Esophagus muscularis mucosa (tissue), 4 donors: ENCODE measurements at places on chromosomes 5 and 9.
A peak's percentile ranks its signal among the peaks of the same experiment; 100 is the strongest.

DNA sequence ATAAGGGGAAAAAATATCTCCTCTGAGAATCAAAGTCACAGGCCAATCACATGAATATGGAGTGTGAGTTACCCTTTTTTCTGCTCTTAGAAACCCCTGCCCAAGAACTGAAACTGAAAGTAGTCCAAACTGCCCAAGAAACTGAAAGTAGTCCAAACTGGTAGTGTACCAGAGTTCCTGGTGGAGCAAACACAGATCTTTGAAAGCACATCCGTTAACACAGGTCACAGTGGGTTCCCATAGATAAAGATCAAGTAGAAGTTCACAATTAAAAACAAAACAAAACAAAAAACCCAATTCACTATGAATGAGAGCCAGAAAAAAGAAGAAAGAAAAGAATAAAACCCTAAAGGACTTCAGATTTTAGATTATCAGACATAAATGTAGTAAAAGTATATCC, 332.4 kb upstream of the EFNA5 start:
- DNase-seq, result no peak

DNA sequence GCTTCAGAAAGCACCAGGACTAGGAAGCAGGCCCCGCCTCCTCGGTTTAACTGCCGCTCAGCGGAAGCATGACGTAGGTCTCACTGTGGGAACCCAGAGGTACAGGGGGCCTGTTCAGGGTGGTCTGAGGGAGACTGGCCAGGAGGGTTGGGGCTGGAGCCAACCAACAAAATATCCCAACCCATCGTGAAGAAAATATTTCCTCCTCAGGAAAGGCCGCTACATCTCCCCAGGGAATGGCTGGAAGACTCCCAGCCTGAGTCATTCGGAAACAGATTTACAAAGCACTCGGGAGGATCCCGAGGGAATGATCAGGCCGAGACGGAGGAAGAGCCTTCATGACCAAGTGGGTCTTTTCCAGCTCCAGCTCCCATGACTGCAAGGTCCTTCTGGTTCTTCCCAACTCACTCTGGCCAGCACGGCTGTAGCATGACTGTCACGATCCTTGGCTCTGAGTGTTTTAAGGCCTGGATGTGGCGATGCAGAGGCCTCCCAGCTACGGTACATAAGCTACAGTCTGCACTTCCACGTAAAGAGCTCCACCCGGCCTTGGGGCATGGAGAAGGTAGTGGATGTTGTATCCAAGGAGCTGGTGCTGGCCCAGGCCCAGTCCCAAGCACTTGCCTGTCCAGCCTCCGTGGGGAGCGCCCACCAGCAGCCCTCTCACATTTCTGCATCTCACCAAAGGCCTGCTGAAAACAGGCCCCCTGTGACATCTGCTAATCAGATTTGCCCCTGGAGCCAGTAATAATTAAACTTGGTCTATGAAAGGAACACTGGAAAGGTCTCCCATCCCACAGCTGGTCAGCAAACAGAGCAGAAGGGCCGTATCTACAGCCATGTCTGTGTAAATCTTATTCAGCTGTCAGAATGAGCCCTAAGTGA, 100.6 kb downstream of the LHFPL2 start:
- DNase-seq, result peak; percentile 95

DNA sequence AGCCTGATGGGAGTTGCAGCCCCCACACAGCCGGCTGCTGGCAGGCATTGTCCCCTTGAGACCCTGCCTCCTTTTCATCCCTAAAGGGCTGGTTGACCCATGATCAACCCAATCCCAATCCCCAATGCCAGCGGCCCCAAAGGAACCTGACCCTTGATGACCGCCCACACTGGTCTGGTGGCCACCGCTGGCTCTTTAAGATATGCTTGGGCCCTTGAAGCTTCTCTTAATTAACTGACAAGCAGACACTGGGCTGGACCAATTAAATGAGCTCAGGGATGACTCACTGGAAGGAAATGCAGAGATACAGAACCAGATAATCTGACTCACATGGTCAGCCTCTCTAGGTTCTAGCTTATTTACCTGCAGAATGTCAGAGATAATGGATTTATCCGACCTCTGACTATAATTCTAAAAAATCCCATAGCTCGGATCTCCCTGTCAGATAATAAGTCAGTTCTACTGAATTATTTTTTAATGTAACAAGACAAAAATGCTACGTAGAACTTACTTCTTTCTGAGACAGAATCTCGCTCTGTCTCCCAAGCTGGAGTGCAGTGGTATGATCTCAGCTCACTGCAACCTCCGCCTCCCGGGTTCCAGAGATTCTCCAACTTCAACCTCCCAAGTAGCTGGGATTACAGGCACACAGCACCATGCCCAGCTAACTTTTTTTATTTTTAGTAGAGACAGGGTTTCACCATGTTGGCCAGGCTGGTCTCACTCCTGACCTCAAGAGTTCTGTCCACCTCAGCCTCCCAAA, 11.1 kb upstream of the MLANA start:
- DNase-seq, result no peak

GRCh38 chr9:83448626-83449025, 89.6 kb downstream of the FRMD3 start:
- DNase-seq, result no peak

- no peak for DNase-seq
Observed at GRCh38 chr9:137672907-137673791, 54.3 kb downstream of the EHMT1 start.

DNA sequence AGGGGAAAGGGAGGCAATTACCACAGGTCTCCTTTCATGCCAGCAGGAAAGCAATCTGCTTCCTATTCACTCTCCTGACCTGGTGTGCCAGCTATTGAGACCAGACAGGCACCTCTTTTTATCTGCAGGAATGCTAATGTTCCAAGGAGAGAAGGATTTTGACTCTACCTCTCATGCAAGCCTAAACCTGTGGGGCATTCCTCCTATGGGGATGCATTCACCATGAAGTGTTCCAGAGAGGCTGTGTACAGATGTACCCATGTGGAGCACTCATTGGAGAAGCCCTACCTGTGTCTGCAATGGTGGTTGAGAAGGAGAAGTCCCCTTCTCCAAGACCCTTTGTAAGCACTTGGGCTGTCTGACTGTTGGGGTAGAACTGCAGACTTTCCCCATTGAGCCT, 45.4 kb upstream of the EDIL3 start:
- no peak for DNase-seq

DNA sequence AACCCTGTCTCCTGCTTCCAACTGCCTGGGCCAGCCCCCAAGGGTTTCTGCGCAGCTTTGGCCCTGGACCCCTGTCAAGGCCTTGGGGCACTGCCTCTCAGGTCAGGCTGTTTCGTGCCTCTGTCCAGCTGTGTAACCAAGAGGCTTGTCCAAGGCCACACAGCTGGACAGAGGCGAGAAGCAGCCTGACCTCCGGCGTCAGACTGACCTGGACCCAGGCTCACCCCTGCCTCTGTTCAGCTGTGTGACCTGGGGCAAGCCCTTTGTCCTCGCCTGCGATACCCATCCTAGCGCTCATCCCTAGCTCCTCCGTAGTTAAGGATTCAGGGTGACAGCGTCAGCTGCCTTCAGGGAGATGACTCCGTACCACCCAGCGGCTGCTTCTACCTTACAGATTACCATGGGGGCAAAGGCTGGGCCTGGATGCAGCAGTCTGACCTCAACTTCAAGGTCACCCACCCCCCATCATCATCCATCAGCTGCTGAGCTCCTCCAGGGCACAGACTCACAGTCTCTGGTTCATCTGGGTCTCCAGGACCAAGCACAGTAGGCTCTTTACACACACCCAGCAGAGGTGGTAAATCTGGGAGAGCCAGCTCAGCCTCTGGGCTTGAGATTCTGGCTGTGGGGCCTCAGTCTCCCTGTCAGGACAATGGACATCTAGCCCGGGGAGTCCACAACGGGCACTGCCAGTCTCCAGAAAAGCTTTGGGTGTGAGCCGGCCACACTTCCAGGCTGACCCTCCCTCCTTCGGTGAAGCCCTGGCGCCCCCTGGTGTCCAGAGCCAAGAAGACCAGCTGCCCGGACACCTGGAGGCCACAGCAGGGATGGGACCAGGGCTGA, 7.9 kb downstream of the AK1 start:
- DNase-seq, result peak; percentile 96

- no peak for DNase-seq
Observed at GRCh38 chr9:115992834-115993233, 160.8 kb upstream of the PAPPA start.

GRCh38 chr5:95667061-95667618, 15.7 kb downstream of the SPATA9 start:
- no peak for DNase-seq

- no peak for DNase-seq
Observed at GRCh38 chr5:72692231-72692637, 124.2 kb upstream of the TNPO1 start.

DNA sequence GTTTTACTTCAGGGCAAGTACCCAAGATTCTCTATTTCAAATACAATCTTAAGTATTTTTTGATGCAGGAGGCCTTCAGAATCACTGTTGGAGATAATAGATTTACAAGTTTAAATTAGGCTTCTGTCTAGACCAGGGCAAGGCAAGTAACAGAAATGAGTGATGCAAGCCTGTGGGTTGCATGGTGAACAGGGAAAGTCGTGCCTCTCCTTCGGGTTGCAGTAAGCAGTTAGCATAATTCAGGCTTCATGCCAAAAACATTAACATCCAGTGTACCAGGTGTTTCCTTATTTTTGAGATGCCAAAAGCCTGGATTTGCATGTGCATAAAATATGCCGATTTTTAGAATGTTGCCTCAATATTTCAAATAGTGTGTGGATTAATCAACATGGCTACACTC, 369.0 kb downstream of the CAAP1 start:
- no peak for DNase-seq

- DNase-seq, result no peak
Observed at GRCh38 chr5:162683284-162683683, 615.7 kb downstream of the GABRG2 start.
